ENCODE measurements at places on chromosomes 2 and 18. TPM values are rescaled to one million over a fixed set of nuclear protein-coding genes. Genes with fewer than 3 reads are reported as not detected.

RAB27B gene
- 0.33 TPM for total RNA-seq

DNA sequence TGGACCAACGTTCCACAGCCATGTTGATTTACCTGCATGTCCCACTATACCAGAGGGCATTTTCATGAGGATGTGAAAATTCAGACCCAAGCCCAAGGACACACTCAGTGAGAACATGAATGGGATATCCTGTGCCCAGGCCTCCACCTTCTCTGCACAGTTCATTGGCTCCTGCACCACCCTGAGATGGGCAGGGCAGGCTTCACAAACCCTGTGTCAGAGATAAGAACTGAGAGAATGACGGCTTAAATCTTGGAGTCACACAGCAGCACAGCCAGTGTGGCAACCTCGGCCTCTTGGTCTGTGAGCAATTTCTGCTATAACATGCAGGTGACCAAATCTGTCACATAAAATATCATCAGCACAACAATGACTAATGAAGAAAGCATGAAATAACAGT lies 71.9 kb downstream of the UXS1 start:
- no peak for DNase-seq

DNA sequence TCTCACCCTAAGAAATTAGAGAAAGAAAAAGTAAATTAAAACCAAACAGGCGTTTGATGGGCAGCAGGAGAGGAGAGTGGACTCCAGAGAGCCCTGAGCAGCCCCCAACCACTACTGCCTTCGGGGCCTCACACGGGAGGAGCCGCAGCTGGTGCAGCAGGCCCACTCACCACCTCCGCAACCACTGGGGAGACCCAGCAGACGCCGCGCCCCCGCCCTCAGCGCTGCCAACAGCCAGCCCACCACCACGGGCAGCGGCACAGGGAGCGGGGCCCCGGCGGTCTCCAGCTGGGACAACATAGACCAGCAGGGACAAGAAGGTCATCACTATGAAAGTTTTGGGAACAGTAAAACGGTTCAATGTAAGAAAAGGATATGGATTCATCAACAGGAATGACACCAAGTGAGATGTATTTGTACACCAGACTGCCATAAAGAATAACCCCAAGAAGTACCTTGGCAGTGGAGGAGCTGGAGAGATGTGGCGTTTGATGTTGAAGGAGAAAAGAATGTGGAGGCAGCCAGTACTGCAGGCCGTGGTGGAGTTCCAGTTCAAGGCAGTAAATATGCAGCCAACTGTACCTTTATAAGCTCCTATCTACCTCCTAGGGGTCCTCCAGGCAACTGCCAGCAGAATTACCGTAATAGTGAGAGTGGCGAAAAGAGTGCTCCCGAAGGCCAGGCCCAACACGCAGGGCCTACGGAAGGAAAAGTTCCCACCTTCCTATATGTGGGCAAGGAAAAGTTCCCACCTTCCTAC lies 76.5 kb downstream of the OLA1 start:
- DNase-seq = no peak

DNA sequence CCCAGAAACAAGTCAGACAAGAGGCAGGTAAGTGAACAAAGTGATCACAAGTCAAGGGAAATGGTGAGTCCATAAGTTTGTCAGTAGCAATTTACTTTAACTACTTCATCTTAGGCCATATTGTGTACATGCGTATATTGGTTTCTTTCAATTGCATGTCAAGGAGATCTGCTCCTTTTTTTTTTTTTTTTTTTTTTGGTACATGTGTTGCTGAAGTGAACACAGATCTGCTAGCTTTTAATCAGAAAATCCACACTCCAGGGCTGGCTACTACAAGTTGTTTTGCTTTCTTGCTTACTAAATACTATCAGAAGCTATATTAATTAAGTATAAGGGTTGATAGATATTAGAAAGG lies 985.1 kb downstream of the TSN start:
- DNase-seq = no peak

DNA sequence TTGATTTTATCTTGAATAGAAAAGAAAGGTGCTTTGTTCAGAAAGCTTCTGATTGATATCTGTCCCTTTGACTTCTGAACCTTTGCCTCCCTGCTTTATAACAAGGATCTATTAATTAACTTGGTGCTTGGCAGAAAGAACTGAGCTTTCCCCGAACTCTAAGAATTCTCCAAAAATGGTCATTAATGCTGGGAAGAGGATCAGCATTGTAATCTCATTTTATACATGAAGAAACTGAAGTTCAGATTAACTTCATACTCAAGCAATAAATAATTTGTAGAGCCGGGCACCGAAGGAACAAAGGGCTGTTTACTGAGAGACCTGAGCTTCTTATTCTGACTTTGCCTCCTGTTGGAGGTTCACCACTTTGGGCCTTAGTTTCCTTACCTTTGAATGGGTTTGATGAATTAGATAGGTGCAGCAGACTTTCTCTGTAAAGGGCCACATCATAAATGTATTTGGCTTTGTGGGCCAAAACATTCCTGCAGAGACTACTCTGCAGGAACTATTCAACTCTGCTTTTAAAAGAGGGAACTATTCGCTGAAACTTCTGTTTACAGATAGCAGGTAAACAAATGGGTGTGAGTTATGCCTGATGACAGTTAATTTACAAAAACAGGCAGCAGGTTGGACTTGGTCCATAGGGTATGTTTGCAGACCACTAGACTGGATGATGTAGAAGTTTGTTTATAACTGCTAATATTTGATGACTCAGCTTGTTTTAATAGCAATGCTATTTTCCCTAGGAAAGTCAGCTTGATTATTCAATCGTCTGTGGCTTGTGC lies 272.9 kb downstream of the TGIF1 start:
- no peak for DNase-seq
